BJ (cell line): ENCODE measurements at places on chromosomes 2 and 18.

GRCh38 chr2:219065484-219065883, 4.8 kb upstream of the IHH start:
- no peak for DNase-seq

DNA sequence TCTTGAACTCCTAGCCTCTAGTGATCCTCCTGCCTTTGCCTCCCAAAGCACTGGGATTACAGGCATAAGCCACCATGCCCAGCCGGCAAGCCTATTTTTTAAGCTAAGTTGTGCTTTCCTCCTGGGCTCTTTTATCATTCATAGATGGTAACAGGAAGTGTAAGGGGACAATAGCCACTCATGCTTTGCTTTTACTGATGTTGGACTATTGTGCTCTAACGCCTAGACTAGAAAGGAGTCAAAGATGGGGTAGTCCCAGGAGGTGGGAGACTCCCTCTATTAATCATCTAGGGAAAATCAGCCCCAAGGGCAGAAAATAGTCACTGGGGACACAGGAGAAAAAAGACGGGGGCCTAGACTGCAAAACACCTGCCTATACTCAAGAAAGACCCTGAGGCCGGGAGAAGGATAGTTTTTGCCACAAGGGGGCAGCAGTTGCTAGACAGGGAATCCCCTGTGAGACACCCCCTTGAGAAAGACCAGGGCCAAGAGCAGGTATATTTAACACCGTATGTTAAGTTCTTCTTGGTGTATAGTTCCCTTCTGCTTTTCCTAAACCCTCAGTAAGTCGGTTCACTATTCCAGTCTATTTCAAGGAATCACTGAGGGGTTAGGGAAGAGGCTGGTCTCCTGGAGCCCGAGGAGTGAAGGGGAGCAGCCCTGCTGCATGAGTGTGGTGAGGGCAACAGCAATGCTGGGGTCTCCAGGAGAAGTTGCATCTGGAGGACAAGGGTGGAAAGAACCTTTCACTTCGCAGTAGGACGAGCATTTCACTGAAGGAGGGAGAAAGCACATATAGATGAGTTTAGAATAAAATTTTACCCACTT, 2.1 kb upstream of the CXCR1 start:
- DNase-seq, result no peak

DNA sequence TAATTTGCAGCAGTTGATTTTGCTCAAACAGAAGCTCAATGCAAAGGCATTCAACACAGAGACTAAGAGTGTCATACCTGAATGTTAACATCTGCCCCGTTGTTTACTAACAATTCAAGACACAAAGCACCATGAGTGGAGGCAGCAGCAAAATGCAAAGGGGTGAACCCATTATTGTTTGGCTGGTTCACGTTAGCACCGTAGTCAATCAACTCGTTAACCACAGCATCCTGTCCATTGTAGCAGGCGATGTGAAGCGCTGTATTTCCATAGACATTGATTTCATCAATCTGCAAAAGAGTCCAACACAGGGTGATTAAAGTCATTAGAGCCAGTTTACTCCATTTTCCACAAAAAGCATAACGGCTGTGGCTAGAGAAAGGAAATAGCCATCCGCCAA, 189.3 kb downstream of the ANKRD44 start:
- no peak for DNase-seq

DNA sequence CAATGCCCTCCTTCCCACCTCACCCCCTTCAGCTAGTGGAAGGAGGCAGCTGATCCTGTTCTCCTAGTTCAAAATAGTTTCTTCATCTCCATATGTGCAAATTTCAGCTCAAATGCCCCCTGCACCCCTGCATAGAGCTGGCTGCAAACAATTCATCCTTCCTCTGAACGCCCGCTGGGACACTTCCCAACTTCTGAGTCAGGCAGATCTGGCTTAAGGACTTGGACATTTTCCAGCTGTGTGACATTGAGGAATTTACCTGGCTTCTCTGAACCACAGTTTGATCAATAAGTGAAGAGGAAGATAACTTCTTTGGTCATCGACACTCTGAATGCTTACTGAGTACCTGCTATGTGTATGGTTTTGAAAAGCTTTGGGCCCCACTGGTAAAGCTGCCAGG, 23.5 kb downstream of the PTGR3 start:
- no peak for DNase-seq

DNA sequence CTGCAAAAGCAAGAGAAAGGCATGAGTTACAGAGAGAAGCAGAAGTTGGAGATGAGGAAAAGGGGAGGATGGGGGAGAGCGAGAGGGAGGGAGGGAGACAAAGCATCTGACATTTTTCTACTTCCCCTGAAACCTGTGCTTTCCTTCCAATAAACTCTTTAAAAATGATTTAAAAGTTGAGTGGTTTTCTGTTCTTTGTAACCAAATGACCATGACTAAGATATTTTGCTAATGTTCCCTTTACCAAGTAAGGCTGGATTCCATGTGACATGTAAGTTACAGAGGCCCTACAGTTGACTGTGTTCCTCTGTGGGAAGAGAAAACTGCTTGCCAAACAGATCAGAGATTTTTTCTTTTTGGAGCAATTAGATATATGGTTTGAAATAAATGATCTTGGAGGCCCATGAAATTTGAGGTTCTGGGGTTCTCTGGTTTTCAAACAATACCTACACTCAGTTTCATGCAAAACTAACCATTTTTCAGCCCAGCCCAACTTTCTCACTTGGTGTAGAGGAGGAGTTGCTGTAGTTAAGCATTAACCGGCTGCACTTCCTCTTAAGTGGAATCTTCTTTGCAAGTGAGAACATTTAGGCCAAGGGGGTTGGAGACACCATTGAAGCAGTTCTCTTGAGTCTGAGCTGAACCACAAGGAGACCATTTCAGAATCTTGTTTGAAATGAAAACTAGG, 34.5 kb downstream of the INSIG2 start:
- DNase-seq, result no peak

- DNase-seq, result no peak
These were observed 395.2 kb downstream of the BCL11A start for GRCh38 chr2:60158262-60158661.
